Myocyte (in vitro differentiated cells): ENCODE measurements at places on chromosomes 13 and 19. TPM values are rescaled to one million over a fixed set of nuclear protein-coding genes. Genes with fewer than 3 reads are reported as not detected.

BCL3 gene
- total RNA-seq, result 25.8 and 28.6 TPM in 2 replicates

CDC34 gene
- total RNA-seq, result 103 and 139 TPM in 2 replicates

FGF21 gene
- total RNA-seq, result not detected in 2 replicates

F10 gene
- 0.42 and 1.3 TPM in 2 replicates for total RNA-seq

FBXO17 gene
- 21.5 and 22.1 TPM in 2 replicates for total RNA-seq

KL gene
- not detected in 2 replicates for total RNA-seq

RAD23A gene
- total RNA-seq, result 199 and 236 TPM in 2 replicates

KCNN4 gene
- 0.27 and 1.6 TPM in 2 replicates for total RNA-seq

ZNF415 gene
- 3.7 and 6.9 TPM in 2 replicates for total RNA-seq

STK24 gene
- total RNA-seq, result 27.3 and 43.2 TPM in 2 replicates

KATNAL1 gene
- 17.8 and 18.1 TPM in 2 replicates for total RNA-seq

NLRP12 gene
- total RNA-seq, result not detected in 2 replicates

ELAVL3 gene
- total RNA-seq, result not detected in 2 replicates
